ENCODE measurements at places on chromosomes 3 and 15.

GRCh38 chr3:52062505-52062904, 6.1 kb upstream of the DUSP7 start:
- DNase-seq = no peak

- DNase-seq = no peak
Measured at GRCh38 chr3:112382543-112383160, 49.7 kb downstream of the CD200 start.

DNA sequence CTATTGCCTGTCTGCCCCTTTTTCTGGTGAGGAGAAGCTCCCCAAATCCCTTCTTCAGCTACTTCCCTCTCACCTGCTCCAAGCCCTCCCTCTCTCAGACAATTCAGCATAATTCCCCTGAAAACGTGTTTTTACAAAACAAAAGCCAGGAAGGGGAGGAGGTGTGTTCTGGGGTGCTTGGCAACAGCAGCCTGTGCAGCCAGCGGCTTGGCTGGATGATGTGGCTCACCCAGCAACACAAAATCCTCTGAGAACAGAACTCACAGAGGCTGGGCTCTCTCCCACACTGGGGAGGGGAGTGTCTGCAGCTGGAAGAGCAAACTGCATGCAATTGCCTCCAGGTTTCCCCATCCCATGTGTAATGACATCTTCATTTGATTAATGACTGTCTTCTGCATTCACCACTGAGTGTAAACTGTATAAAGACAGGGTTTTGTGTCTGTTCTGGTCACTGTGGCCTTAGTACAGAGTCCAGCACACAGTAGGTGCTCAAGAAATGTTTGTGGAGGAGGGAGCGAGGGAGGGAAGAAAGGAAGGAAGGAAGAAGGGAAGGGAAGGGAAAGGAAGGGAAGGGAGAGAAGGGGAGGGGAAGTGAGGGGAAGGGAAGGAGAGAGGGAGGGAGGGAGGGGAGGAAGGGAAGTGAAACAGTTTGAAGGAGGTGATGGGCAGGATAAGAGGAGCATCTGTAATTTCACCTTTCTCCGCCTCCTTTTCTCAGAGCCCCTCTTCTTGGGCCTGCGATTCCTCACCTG, 70.1 kb upstream of the GLCE start:
- no peak for DNase-seq

DNA sequence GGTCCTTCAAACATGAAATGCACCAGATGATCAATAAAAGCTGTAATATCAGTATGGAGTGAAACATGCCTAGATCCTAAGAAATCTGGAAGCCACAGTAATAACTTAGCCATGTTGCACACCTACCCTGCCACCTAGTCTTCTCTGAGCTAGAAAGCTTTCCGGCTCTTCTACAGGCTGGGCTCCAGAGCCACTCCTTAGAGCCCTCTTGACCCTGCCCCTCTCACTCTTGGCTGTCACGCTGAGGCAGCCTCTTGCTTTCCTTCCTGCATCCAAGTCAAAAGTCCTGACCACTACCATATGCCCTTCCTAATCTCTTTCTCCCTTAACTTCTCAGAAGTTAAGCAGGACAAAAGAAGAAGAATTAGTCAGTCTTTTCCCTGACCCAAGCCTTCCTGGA, 17.7 kb downstream of the RBM15B start:
- no peak for DNase-seq

DNA sequence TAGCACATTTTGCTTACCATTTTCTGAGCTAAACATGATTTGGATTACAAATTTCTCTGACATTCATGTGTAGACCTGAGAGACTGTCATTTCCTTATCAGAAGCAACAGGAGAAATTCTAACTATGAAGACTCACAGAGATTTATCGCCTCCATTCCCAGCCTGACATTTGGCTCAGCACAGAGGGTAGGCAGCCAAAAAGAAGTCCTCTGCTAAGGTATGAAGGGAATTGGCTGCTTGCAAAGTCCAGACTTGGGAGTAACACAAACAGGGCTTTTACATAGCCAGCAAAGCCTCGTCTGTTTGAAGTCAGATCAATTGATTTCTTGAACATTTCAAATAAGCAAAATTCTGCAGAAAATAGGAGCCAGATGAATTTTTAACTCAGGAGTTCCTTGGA, 57.0 kb upstream of the CMSS1 start:
- no peak for DNase-seq

DNA sequence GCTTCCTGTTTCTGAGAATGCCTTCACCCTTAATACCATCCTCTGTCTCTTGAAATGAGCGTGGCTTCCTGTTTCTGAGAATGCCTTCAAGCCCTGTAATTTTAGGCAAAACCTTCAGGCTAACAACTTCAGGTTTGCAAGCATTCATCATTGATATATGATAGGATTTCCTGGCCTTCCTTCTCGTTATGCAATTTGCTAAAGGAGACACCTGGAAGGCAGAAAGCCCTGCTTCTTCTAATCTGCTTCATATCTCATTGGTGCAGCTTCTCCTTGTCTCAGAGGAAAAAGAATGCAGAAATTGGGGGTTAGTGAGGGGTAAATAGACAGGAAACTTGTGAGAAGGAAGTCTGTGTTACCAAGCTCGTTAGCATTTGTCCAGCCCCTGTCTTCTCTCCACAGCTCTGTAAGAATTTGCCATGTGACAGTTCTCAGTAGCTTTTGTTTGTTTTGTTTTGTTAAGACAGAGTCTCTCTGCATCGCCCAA, 7.3 kb downstream of the ARL6IP5 start:
- DNase-seq = no peak

GRCh38 chr3:139122221-139122581, 77.5 kb upstream of the PRR23C start:
- DNase-seq = no peak

GRCh38 chr3:9248522-9249271, 749 bp downstream of the SRGAP3 start:
- DNase-seq = no peak

DNA sequence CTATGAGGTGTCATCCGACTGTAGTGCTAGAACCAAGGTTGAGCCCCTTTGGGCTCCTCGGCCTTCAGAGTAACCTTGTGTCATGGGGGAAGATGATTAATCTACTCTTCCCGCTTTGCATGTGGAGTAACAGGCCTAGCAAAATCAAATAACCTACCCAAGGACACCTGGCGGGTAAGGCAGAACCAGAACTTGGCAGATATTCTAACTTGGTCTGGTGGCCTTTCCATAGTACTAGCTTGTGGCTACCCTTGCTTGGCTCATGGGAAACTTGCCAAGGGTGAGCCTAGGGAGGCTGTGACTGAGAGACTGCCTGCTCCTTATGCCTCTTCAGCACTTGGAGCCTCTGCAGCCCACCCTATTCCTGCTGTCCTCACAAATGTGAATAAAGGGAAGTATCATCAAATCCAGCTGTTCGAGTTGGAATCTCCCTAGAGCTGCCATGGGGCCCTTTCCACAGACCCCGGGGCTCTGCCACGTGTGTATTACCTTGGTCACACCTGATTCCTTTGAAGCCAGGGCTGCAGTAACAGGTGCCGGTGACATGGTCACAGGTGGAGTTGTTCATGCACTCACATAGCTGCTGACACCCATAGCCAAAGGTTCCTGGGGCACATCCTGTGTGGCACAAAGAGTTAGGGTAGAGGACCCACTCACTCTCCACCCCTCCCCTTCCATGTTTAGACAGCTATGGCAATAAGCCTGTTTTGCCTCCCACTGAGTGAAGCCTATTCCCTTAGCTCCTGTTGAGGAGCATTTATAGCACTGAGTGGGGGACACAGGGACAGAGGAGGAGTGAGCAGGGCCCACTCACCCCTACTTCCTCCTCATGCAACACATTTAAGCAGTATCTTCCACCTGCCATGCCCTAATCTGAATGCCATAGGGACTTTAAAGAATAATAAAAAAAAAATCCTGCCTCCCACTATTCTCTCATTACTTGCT, 46.0 kb downstream of the RAB11A start:
- DNase-seq = no peak

DNA sequence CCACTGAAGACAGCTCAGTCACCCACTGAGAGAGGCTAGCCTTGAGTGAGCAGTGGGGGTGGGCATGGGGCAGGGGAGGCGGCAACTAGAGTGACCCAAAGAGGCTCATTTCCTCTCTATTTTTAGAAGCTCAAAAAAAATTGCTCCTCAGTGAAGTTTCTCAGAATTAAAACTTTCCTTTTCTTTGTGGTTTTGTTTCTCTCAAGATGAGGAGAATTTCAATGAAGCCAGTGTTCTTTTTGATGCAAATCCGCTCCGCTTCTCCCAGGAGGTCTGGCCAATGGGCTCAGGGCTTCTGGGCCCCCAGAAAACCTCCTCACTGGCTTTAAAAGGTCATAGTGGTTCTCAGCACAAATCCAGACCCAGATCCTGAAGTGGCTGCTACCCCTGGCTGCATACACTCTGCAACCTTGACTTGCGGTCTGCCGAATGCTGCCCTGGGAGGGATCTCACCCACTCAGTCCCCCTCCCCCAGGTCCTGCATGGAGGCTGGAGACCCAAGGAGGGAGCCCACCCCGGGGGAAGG, at the start of gene ACSBG1:
Gene ACSBG1 (minus strand): TSS at position 51 of the 526 bp plus-strand sequence. CDS start 64 bp downstream, outside the sequence.
- no peak for DNase-seq

DNA sequence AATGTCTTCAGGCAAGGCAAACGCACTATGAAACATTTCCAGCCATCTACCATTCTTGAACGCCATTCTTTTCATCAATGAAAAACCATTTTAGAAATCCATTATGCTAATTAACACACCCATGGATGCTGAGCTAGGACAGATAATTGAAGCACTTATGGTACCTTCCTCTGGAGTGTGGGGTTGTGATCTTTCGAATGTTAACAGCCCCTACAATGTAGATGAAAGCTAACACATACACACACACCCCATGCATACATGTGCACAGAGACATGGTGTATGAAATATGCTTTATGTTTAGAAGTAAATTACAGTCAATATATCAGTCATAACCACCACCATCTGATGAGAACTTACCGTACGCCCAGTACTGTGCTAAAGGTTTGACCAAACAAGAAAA, 189.1 kb downstream of the SHQ1 start:
- DNase-seq = no peak

DNA sequence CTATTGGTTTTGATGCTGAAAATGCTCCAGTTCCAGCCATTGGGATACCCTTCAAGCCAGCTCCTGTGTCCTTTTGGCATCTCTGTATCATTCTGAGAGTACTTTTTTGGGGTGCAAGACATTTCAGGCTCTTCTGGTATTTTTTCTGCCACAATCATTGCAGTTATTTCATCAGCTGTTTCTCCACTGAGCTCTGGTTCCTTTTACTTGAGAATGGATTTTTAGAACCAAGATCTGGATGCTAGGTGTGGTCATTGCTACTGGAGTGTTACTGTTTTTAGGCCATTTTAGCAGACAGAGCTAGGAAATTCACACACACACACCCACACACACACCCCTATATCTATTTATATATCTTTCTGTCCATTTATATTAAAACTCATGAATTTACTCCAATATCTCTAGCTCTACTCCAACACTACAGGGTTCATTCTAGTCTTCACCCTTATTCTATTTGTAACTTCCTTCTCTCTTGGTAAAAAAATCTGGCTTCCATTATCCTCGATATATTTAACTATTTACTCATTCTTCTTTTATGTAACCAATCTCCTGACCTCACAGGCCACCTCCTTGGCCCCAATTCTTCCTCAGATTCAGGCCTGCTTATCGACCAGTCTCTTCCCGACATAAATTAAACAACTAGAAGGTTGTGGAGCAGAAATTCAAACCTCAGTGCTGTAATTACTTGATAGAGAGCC, 17.0 kb downstream of the SLC35G2 start:
- DNase-seq = no peak

DNA sequence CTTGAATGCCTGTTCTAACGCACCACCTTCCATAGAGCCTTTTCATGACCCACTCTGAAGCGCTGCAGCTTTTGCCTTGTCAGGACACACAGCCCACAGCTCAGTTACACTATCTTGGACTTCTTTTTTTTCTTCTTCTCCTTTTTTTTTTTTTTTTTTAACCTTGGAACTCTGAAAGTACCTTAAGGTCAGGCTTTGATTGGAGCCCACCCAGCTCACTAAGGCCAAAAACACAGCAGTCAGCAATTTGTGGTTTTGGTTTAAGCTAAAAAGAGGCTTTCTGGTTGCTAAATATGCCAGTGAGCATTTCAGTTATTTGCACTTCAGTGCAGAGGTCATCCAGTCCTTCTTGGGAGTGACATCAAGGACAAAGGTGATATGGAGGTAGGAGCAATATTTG, 1.7 kb downstream of the SLC25A20 start:
- no peak for DNase-seq

GRCh38 chr3:23991683-23992628, 46.9 kb downstream of the NR1D2 start:
- DNase-seq = no peak

Measured in activated naive CD4-positive, alpha-beta T cell (primary cell).